ENCODE measurements at places on chromosomes 1 and 21.

GRCh38 chr21:34345091-34345871, 18.5 kb upstream of the KCNE2 start:
- no peak for DNase-seq

GRCh38 chr1:235714205-235714897, 64.8 kb upstream of the GNG4 start:
- no peak for DNase-seq

- DNase-seq = no peak
Observed at GRCh38 chr1:54463259-54464030, 57.3 kb upstream of the SSBP3 start.

GRCh38 chr1:156291226-156292061, 4.0 kb downstream of the GLMP start:
- peak; percentile 83 for DNase-seq

DNA sequence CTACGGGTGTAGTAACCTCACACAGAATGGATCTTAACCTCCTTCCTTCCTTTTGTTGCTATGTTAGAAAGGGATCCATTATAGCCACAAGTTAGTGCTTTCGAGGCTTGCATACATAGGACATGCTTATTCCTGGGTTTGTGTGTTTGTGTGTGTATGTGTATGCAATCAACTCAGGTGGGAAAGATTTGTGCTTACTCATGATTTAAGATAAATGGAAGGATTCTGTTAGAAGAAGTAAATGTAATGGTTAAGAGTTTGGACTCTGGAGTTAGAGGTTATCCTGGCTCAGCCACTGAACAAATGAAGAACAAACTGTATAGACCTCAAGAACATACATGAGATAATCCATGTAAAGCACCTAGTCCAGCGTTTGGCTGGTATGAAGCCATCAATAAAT, 28.8 kb downstream of the BTG3 start:
- no peak for DNase-seq

DNA sequence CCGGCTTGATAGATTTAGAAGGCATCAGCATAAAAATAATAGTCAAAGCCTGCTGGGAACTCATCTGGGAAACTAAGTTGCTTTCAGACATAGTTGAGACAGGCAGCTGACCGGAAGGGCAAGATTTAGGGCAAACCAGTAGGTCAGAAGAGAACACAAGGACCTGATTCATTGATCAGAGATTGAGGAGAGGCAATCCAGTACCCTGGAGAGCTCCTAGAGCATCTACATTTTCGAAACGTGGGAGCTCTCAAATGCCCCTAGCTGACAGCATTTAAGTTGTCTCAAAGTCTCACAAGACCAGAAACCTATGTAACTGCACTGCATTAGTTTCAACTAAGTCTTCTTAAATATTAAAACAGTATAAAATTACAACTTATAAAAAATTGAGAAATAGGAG, 22.9 kb upstream of the MTF2 start:
- peak; percentile 33 for DNase-seq

GRCh38 chr1:150066838-150067183, 765 bp upstream of the VPS45 start:
- peak; percentile 44 for DNase-seq

DNA sequence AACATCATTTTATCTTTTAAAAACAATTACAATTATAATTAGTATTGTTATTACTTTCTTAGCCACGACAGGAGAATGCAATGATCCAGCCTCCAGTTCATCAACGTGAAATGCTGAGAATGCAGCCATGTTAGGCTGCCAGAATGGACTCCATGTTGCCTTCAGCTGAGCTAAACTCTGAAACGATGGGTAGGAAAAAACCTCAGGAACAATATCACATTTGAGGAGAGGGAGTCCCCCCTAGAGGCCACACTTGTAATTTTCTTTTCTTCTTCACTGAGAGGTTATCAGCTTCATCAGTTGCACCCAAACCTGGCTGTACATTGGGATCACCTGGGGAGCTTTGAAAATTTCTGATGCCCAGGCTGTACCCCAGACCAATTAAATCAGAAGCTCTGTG, 34.6 kb upstream of the DNAH14 start:
- DNase-seq = peak; percentile 7

DNA sequence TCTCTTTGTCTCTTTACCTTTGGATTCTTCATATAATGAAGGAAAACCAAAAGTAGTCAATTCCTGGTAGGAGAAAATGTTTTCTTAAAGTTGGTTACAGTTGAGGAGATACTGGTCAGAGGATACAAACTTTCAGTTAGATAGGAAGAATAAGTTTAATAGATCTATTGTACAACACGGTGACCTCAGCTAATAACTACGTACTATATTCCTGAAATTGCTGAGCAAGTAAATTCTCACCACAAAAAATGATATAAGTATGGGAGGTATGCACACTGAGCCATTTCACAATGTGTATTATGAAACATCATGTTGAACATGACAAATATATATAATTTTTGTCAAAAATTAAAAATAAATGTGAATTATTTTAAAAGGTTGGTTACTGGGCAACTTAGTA, 20.4 kb downstream of the SSX2IP start:
- DNase-seq = no peak

- DNase-seq = no peak
Observed at GRCh38 chr1:101144671-101145448, 92.0 kb upstream of the S1PR1 start.

GRCh38 chr1:167542109-167543032, 11.2 kb downstream of the CREG1 start:
- DNase-seq = no peak

DNA sequence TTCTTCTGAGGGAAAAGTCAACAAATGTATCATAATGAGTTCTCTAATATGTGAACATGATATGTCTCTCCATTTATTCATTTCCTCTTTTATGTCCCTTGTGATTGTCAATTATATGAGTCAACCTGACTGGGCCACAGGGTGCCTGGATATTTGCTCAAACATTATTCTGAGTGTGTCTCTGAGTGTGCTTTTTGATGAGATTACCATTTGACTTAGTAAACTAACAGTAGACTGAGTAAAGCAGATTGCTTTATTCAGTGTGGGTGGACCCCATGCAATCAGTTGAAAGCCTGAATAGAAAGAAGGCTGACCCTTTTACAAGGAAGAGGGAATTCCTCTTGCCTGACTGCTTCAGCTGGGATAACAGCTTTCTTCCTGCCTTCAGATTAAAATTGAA, 142.6 kb downstream of the SLC35F3 start:
- no peak for DNase-seq

- no peak for DNase-seq
Observed at GRCh38 chr21:42163511-42163863, 55.5 kb upstream of the ABCG1 start.

DNA sequence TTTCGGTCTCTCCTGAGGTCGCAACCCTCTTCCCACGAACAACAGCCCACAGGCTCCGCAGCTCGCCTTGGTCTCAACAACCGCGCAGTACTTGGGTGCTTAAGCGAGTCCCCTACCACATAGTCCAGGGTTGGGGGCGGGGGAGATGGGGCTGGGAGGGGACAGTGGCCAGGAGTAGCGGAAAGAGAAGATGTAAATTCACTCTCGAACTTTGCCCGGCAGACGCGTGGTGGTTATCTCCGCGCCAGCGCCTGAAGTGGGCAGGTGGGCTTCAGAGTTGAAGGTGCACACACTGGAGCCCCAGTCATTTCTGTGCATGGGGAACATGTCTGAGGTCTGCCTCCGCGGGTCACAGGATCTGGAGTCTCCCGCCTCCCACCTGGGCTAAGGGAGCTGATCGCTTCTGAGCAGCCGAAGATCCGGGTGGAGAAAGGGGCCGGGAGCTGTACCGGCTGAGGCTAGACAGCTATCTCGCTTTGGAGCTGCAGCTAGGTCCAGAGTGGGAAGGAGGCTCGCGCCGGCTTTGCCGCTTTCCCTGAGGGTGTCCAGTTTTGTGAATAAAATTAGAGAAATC, 4.3 kb upstream of the FOXD2 start:
- DNase-seq = no peak

- no peak for DNase-seq
Observed at GRCh38 chr1:14941864-14942263, 211.7 kb upstream of the TMEM51 start.

DNA sequence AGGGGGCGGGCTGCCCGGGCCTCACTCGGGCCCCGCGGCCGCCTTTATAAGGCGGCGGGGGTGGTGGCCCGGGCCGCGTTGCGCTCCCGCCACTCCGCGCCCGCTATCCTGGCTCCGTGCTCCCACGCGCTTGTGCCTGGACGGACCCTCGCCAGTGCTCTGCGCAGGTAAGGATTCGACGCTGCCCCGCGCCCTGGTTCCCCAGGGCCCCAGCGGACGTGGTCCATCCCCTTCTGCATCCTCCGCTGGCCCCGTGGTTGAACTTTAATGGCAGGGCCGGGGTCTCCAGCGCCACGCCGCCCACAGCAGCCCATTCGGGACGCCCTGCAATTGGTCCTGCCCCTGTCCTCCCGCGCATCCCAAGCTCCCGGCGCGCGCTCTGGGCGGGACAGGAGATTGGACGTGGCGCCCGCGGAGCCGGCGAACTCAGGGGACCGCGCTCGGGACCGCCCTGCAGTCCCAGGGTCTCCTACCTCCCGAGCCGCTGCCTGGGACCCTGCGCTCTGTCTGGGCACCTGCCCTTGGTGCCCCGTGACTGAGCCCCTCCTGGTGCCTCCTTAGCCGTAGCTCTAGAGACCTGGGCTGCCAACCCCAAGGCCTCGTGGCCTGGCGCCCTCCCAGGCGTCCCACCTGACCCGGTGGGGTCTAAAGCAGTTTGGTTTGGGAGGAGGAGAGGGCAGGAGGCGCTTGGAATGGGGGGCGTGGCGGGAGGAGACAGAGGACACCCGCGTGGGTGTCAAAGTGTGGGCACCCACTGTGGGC, at the start of gene ALPL:
ALPL (plus strand) TSS at position 73 of the 762 bp plus-strand sequence. CDS start 44,659 bp downstream, outside the sequence.
- no peak for DNase-seq

DNA sequence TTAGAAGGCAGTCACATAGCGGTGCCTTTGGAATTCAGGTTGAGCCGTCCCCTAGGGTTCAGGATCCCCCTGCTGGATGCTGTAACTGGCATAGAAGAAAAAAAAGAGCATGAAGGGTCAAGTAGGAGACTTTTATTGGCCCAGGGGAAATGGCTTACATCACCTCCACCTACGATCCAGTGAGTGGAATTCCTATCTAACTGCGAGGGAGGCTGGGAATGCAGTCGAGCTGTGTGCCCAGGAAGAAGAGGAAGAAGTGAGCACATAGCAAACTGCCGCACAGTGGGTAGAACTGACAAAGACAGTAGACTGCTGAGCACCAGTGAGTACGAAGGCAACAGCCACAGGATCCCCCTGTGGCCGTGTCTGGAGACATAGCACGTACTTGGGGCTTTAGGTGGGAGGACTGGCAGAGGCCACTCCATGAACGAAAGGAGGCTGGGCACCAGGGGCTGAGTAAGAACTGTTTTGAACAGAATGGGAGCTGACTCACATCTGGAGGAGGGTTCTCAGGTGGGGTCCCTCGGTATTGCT, 79.2 kb downstream of the RNF220 start:
- DNase-seq = no peak

DNA sequence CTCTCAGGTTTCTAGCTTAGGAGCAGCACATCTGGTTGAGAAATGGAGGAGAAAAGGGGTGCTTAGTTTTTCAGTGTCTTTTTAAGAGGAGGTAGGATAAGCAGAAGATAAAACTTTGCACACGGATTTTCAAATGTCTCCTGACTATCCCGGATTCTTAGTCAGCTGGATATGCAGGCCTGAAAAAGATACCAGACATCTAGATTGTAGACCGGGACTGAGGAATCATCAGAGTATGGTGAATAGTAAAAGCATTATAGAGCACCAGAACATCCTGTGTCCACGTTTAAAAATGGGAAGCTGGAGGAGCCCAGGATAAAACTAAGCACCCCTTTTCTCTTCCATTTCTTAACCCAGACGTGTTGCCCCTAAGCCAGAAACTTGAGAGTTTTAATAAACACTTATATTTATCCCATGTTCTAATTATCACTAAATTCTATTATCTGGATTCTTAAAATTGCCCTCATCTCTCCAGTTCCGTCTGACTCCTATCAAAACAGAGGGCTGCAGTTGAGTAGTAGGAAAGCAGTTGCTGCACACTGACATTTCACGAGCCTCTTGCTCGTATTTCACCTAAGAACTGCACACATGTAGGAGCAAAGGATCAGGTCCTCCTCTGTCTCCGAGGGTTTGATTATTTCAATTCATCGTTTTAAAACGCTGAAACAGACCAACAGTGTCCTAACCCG, 609 bp downstream of the PIGK start:
- no peak for DNase-seq

DNA sequence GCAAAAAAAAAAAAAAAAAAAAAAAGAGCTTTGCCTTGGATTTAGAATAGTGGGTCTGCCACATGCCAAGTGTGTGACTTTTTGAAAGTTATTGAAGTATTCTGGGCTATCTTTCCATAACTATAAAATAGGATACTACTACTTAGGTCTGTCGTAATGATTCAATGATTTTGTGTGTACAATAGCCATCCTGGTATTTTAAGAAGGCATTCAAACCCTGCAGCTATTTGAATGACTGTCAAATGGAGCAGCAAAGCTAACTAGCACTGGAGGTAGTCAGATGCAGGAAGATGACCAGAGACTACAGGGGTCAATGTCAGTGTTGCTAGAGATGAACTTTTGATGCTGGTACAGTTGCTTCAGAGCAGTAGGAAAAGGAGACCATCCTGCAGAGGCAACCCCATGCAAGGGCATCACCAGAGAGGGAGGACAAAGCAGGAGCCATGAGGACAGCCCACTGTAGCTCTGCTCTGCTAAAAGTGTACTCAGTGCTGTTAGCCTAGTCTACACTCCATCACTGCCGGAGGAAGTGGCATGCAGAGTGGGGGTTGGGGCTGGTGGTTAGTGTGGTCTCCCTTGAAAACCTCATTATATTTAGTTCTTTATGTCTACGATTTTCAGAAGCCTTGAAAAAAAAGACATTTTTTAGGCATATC, 29.0 kb downstream of the DUSP10 start:
- peak; percentile 40 for DNase-seq

- DNase-seq = no peak
Observed at GRCh38 chr1:15944308-15945010, 31.4 kb downstream of the ZBTB17 start.

GRCh38 chr1:3029481-3029961, 8.3 kb downstream of the ACTRT2 start:
- no peak for DNase-seq

DNA sequence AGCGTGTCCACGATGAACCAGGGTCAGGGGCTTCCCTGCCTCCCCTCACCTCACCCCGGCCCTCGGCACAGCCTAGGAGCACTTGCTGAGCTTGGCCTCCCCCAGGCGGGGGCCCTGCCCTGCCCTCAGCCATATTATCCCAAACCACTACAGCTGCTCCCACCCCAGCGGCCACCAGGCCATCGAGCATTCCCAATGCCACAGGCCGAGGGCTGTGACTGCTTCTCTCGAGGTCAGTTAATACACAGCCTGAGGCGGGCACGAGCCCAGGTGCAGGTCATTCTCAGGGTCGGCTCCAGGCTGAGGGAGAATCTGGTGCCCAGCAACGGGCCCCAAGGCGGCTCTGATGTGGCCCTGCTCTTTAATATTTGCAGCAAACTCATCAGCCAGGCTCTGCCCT, 8.4 kb upstream of the GPR153 start:
- DNase-seq = no peak

- no peak for DNase-seq
Observed at GRCh38 chr1:18957532-18958300, 1.2 kb upstream of the IFFO2 start.

All from GM13976 (cell line).